ENCODE measurements at places on chromosomes 3 and 15.

DNA sequence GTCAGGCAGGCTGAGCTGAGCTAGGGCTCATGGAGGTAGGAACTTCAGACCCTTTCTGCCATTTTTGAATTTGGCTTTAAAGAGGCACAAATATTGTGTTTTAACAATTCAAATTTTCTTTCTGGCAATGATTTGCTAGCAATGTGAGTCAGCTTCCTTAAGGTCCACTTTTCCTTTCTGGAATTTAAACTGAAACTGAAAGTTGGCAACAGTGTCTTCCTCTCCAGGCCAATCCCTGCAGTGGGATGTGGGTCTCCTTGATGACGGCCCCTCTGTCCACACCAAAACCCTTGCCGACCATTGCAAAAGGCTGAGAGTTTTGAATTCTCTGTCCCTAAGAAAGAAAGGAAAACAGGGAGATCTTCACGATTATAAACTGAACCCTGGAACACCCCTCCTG lies 27.1 kb downstream of the RPSA start:
- DNase-seq, result no peak

DNA sequence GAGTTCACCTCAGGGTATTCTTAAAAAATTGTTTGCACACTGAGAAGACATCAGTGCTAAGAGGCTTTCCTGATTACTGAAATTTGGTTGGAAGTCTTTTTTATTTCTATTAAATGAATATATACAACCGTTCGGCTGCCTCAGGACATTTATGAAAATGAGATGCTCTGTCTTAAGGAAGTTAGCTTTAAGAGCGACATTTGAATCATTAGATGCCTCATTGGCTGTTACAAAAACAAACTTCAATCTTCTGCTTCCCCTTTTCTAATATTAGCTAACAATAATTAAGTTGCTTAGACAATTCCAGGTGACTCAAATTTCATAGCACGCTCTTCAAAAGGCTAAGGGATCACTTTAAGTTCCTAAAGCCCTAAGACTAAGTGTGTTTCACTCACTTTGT lies 673.7 kb downstream of the FHIT start:
- no peak for DNase-seq

DNA sequence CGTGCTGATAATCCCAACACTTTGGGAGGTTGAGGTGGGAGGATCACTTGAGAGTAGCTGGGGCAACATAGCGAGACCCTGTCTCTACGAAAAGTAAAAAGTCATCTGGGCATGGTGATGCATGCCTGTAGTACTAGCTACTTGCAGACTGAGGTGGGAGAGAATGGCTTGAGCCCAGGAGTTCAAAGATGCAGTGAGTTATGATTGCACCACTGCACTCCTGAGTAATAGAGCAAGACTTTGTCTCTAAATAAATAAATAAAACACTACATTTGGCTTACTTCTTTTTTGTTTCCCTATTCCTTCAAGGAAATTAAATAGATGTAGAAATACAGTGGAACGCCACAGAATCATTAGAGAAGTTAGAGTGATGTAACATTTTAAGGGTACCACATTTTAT lies 20.1 kb upstream of the LDHAL6B start:
- DNase-seq, result no peak

GRCh38 chr3:189659571-189659970 lies 28.4 kb downstream of the TP63 start:
- DNase-seq, result no peak

- no peak for DNase-seq
Observed at GRCh38 chr3:30349507-30349906, 256.9 kb upstream of the TGFBR2 start.

DNA sequence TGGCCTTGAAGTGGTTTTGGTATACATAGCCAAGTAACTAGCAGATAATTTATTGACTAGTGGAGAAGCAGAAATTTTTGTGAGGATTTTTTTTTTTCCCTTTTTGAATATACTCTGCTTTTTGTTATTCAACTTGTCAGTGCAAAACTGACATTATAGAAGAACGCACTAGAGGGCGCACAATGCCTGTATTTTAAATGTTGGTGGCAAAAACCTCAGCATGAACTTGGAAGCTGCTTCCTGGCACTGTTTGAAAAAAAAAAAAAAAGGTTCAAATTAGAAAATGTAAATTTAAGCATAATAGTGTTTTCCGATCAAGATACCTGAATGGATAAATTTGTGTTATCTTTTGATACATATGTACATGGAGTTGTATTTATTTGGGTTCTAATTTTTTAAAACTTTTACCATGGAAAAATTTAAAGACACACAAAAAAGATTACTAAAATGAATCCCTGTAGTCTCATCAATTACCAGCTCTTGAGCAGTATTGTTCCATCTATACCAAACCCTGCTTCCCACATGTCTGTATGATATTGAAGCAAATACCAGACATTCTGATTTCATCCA lies 56.0 kb downstream of the SLC25A26 start:
- DNase-seq, result peak; percentile 85

- no peak for DNase-seq
Observed at GRCh38 chr15:86327230-86327865, 247.7 kb downstream of the AGBL1 start.

GRCh38 chr3:115859002-115859807 lies 235.9 kb downstream of the GAP43 start:
- DNase-seq, result no peak

- no peak for DNase-seq
Observed at GRCh38 chr15:67061811-67062368, 3.5 kb upstream of the SMAD3 start.

DNA sequence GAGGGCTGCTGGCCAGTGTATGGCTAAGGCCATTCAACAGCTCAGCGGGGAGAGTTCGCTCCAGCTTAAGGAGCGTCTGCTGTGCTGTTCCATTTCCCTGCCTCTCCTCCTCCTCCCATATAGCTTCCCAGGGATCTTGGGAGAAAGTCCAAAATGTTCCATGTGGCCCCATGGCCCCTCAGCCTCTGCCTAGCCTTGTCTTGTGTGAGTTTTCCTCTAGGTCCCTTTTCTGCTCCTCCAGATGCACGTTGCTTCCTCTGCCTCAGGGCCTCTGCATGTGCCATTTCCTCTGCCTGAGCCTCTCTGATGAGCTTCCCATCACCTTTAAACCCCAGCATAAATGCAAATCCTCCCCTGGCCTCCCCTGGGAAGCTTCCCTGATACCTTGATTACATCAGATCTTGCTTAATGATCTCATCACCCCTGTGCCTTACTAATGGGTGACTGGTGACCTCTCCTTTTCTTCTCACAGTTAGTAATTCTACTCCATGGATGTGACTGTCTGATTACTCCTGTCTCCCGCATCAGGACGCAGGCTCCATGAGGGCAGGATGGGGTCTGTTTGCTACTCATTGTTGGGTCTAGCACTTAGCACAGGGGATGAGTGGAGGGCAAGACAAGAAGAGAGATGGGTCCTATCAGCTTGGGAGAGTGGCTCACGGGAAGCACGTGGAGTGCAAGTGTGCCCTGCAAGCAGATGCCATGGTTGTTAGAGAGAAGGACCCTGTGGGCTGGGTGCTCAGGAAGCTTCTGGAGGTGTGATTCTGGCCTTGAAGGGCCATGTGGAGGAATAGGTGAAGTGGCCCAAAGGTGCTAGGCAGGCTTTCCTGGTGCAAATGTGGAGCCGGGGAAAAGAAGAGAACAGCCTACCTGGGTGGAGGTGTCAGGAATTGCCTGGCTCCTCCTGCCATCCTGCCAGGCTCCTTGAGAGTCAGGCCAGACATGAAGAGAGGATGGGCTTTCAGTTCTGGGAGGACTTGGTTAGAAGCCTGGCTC lies 23.8 kb downstream of the ITGA11 start:
- DNase-seq, result no peak
